Heart left ventricle (tissue), 16 donors: ENCODE measurements at places on chromosomes 7 and 10. TPM values are rescaled to one million over a fixed set of nuclear protein-coding genes. Genes with fewer than 3 reads are reported as not detected.
A peak's percentile ranks its signal among the peaks of the same experiment; 100 is the strongest.

- H3K27ac ChIP-seq: peak overlapping the region; percentile 21
- H3K4me1 ChIP-seq: no peaks in the 10 kb centered on the region
- no peaks in the 10 kb centered on the region for H3K27me3 ChIP-seq
- peak; percentile 43 for DNase-seq
Measured at GRCh38 chr7:74606101-74606908, 51.2 kb upstream of the GTF2I start.

ACHE gene
- total RNA-seq: 1.4 TPM

DNA sequence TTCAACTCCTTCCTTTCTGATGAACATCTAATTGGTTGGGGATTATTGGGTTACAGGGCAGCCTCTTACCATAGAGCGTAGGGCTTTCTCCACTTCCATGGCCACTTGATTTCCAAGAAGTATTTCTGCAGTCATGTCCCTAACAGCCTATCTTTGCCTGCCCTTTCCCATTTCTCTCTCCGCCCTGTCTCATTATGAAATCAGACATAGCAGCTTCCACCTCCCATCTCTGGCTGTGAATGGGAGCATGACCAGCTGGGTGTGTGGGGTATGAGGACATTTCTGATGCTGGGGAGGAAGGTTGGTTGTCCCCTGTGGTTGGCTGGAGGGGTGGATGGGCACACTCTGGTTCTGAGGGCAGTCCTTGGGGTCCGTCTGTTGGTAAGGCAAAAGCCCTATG, 41.2 kb downstream of the ADCYAP1R1 start:
- no peaks in the 10 kb centered on the region for H3K36me3 ChIP-seq
- no peak overlapping the region for H3K4me3 ChIP-seq
- no peak for DNase-seq
- H3K4me1 ChIP-seq: no peaks in the 10 kb centered on the region

DNA sequence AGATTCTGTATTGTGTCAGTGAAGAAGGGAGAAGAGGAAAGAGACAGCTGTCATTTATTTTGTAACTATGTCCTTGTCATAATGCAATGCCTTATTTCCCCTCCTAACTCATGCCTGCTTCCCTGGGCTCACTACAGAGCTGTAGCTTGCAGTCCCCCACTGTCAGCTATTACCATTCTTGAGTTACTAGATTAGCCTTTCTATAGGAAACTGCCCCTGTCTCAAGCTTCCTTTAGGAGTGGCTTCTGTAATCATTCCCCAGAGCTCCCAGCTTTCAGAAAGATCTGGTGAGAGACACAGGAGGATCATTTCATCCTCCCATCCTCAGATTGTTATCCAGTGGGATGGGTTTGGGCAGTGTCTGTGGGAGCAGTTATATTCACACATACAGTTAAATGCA, 32.4 kb upstream of the SMKR1 start:
- no peak overlapping the region for H3K27ac ChIP-seq
- DNase-seq: no peak
- H3K27me3 ChIP-seq: no peaks in the 10 kb centered on the region
- no peaks in the 10 kb centered on the region for H3K36me3 ChIP-seq

GRCh38 chr10:33536508-33536907, 202.0 kb upstream of the NRP1 start:
- no peaks in the 10 kb centered on the region for H3K36me3 ChIP-seq
- no peak overlapping the region for H3K4me3 ChIP-seq
- no peaks in the 10 kb centered on the region for H3K27me3 ChIP-seq
- DNase-seq: no peak
- no peak overlapping the region for H3K27ac ChIP-seq
- H3K4me1 ChIP-seq: no peaks in the 10 kb centered on the region

DNA sequence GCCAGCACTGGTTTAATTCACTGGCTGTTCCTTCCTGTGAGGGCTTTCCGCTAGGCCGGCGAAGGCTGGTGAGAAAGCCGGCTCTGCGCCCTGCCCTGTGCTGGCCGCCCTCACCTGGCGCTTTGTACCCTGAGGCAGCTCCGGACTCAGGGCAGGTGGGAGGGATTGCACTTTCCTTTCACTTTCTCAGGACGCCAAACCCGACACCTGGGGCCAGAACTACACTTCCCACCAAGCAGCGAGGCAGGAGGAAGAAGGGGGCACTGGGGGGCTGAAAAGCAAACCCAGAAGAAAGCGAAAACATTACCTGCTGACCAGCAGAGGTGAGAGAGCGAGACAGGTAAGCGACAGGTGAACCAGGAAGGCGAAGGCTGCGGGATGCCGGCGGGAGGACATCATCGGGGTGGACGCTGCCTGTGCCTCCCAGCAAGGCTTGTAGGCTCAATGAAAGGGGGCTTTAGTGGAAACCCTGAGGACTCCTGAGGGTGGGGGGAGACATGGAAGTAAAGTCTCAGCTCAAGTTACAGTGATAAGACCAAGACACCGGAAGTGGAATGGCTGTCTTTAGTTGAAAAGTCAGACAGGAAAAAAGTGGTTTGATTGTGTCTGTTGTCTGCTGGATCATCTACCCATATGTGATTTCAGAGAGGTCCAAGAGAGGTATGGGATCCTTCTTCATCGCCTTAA, at the start of gene RAB19:
RAB19 (plus strand) TSS at position 181 of the 687 bp plus-strand sequence. CDS start 3,589 bp downstream, outside the sequence.
- peaks cover 9% of the 10 kb centered on the region for H3K4me1 ChIP-seq
- peak within 1 kb of the TSS; percentile 24 for H3K4me3 ChIP-seq
- no peaks in the 10 kb centered on the region for H3K36me3 ChIP-seq
- no peak within 1 kb of the TSS for H3K27ac ChIP-seq
- H3K27me3 ChIP-seq: peaks cover 10% of the 10 kb centered on the region

DNA sequence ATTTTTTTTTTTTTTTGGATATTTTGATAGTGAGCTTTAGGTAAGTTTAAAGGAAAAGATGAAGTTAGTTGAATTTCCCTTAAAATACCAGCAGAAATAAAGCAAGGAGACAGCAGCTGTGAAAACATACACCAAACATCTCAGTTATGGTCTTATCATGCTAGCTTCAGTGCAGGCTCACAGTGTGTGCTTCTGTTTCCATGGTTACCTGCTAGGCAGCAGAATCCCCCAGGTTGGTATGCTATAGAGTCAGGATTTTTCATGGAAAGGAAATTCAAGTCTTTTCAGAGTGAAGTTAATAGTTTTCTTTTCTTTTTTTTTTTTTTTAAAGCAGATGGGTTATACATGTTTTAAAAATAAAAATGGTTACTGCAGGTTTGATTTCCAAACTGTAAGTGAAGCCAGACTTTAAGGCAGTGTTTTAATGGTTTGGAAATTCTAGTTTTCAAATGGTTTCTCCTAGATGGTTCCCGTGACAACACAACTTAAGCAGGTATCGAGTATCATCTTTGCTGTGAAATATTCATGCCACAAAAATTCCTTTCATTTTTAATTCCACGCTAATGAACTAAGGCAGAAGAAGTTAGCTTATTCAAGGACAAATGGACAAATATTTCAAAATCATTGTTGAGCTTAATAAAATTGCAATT, 230.9 kb downstream of the BICC1 start:
- no peak overlapping the region for H3K4me3 ChIP-seq
- H3K36me3 ChIP-seq: no peaks in the 10 kb centered on the region
- peaks cover 5% of the 10 kb centered on the region for H3K4me1 ChIP-seq

GRCh38 chr7:17968791-17969715, 28.8 kb upstream of the SNX13 start:
- H3K27me3 ChIP-seq: no peaks in the 10 kb centered on the region
- no peaks in the 10 kb centered on the region for H3K36me3 ChIP-seq
- no peaks in the 10 kb centered on the region for H3K4me1 ChIP-seq
- no peak overlapping the region for H3K4me3 ChIP-seq
- no peak for DNase-seq

DNA sequence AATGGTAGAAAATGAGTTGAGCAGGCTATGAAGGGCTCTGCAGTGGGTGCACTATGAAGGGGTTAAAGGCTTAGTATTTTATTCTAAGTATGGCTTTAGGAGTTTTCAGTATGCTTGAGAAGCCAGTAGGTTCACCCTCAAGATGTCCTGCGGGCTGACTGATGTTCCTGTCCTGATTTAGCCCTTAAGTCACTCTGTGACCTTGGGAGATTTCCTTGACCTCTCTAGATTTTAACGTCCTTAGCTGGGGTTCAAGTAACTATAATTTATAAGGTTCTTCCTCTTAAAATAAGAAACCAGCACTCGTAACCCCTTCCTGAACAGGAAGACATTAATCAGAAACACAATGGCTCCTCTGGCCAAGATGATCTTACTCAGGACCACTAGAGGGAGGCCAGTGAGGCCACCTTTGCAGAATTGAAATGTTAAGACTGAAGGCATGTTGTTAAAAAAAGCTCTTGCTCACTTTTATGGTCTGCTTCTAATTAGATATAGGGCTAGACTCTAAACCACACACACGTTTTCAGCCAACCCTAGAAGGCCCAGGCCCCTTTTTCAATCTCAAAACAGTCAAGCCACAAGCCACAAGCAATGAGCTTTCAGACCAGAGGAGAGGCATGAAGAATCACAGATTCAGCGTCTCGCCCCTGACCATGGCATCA, 41.9 kb downstream of the CDK1 start:
- no peak for DNase-seq
- no peak overlapping the region for H3K27ac ChIP-seq
- H3K4me3 ChIP-seq: no peak overlapping the region
- H3K27me3 ChIP-seq: no peaks in the 10 kb centered on the region
- no peaks in the 10 kb centered on the region for H3K36me3 ChIP-seq
- peaks cover 7% of the 10 kb centered on the region for H3K4me1 ChIP-seq

- no peak overlapping the region for H3K4me3 ChIP-seq
- H3K27me3 ChIP-seq: no peaks in the 10 kb centered on the region
- H3K27ac ChIP-seq: no peak overlapping the region
- DNase-seq: no peak
- H3K36me3 ChIP-seq: no peaks in the 10 kb centered on the region
Measured at GRCh38 chr10:75102830-75103673, 8.4 kb upstream of the SAMD8 start.

DNA sequence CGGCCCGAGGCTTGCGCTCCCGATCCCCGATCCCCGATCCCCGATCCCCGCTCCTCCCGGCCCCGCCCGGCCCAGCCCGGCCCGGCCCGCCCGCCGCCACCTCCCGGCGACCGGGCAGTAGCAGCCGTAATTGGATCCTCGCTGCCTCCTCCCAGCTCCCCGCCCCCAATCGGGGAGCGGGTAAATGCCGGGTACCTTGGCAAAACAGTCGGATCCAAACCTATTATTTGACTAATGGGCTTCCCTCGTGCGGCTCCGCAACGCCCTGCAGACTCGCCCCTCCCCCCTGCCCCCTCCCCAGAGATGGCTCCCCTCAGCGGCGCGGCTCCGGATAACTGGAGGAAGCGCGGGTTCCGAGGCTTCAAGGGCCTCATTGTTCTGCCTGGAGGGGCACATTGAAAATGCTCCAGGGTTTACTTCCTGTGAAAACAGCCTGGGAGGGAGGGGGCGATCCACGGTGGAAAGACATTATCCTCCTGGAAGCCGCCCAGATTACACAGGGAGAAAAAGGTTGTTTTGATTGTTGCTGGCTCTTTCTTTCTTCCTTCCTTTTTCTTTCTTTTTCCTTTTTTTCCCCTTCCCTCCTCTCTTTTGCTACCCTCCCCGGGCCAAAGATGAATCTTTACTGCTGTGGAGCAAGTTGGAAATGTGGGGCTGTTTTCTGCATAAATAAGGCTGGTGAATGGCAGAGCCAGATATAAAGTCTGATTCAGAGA, 94.7 kb upstream of the ZMIZ1 start:
- H3K27ac ChIP-seq: peak overlapping the region; percentile 94
- H3K4me1 ChIP-seq: peaks cover 5% of the 10 kb centered on the region
- H3K4me3 ChIP-seq: peak overlapping the region; percentile 60
- DNase-seq: peak; percentile 84

LIPF gene
- total RNA-seq: not detected
